ENCODE measurements at places on chromosomes 2 and 18. TPM values are rescaled to one million over a fixed set of nuclear protein-coding genes. Genes with fewer than 3 reads are reported as not detected.

The TEX44 gene
- total RNA-seq, result not detected

The UGT1A5 gene
- not detected for total RNA-seq

The APCDD1 gene
- 51.8 TPM for total RNA-seq

The SIX2 gene
- total RNA-seq, result 0.42 TPM

The IL36RN gene
- total RNA-seq, result not detected

The RRM2 gene
- 4.0 TPM for total RNA-seq

The FASTKD2 gene
- total RNA-seq, result 28.8 TPM

The EML6 gene
- total RNA-seq, result 1.0 TPM

The POMC gene
- total RNA-seq, result 7.3 TPM

The ST6GAL2 gene
- total RNA-seq, result 0.64 TPM

The CNPPD1 gene
- total RNA-seq, result 40.0 TPM

The ZNG1B gene
- total RNA-seq, result 27.1 TPM

The MERTK gene
- total RNA-seq, result 11.0 TPM

The STARD6 gene
- not detected for total RNA-seq

The PSTPIP2 gene
- total RNA-seq, result 4.0 TPM

The USP14 gene
- total RNA-seq, result 43.4 TPM

The TOGARAM2 gene
- 24.0 TPM for total RNA-seq

The RGPD6 gene
- total RNA-seq, result 17.8 TPM

The IGFBP2 gene
- total RNA-seq, result 80.1 TPM

The RETSAT gene
- total RNA-seq, result 33.5 TPM

The UGT1A10 gene
- total RNA-seq, result not detected

The RESP18 gene
- total RNA-seq, result not detected

The PLEK gene
- total RNA-seq, result 4.0 TPM

The CDH19 gene
- 43.6 TPM for total RNA-seq

The ANKRD29 gene
- 3.4 TPM for total RNA-seq

The PIEZO2 gene
- 0.93 TPM for total RNA-seq

The LINC00305 gene
- total RNA-seq, result not detected

The REG1A gene
- total RNA-seq, result not detected

The PXDN gene
- 13.7 TPM for total RNA-seq

The STPG4 gene
- total RNA-seq, result not detected

The ZNF385B gene
- 87.6 TPM for total RNA-seq

The GPR75 gene
- total RNA-seq, result 1.3 TPM

The TUBB8B gene
- total RNA-seq, result not detected

The ATP6V1B1 gene
- not detected for total RNA-seq

The SERPINB12 gene
- total RNA-seq, result not detected

The DUSP19 gene
- total RNA-seq, result 12.4 TPM

The UNC80 gene
- total RNA-seq, result 0.12 TPM

The CACNB4 gene
- total RNA-seq, result 1.5 TPM

The SFT2D3 gene
- 5.0 TPM for total RNA-seq

The FBLN7 gene
- total RNA-seq, result 1.8 TPM

The ANTXR1 gene
- total RNA-seq, result 47.9 TPM

The LYG1 gene
- total RNA-seq, result 0.65 TPM

The NGEF gene
- total RNA-seq, result 4.0 TPM

The ERMN gene
- 0.19 TPM for total RNA-seq

The PLEKHA3 gene
- 44.5 TPM for total RNA-seq

The LYPD6B gene
- total RNA-seq, result not detected

The STARD7 gene
- total RNA-seq, result 158 TPM

The UGT1A3 gene
- not detected for total RNA-seq

The ARMC9 gene
- 3.8 TPM for total RNA-seq

The ABCG5 gene
- not detected for total RNA-seq

The SPC25 gene
- not detected for total RNA-seq

The GLI2 gene
- 4.7 TPM for total RNA-seq

The RAB31 gene
- 24.3 TPM for total RNA-seq

The NT5DC4 gene
- not detected for total RNA-seq

The FKBP7 gene
- total RNA-seq, result 15.6 TPM

The TMEM178A gene
- total RNA-seq, result 2.1 TPM

The COL6A3 gene
- 113 TPM for total RNA-seq
